ENCODE measurements at places on chromosomes 16 and 17.

DNA sequence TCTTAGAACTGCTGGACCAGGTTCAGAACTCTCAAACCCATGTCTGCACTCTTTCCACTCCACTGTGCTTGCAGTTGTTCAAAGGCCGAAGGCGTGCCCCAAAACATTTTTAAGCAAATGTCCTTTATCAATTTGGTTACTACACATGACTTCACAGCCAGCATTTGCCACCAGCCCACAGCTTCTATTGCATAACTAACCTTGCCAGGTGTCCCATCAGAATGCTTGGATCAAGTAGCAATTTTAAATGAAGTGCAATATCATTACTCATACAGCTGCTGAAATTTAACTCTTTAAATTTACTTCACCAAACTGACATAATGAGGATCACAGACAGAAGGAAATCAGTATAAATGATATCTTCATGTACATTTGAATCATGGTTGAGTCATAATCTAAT lies 29.8 kb upstream of the HS3ST3A1 start:
- H3K36me3 ChIP-seq, result no peaks in the 10 kb centered on the region
- H3K27me3 ChIP-seq, result no peaks in the 10 kb centered on the region
- no peak overlapping the region for H3K4me3 ChIP-seq
- no peaks in the 10 kb centered on the region for H3K4me1 ChIP-seq

DNA sequence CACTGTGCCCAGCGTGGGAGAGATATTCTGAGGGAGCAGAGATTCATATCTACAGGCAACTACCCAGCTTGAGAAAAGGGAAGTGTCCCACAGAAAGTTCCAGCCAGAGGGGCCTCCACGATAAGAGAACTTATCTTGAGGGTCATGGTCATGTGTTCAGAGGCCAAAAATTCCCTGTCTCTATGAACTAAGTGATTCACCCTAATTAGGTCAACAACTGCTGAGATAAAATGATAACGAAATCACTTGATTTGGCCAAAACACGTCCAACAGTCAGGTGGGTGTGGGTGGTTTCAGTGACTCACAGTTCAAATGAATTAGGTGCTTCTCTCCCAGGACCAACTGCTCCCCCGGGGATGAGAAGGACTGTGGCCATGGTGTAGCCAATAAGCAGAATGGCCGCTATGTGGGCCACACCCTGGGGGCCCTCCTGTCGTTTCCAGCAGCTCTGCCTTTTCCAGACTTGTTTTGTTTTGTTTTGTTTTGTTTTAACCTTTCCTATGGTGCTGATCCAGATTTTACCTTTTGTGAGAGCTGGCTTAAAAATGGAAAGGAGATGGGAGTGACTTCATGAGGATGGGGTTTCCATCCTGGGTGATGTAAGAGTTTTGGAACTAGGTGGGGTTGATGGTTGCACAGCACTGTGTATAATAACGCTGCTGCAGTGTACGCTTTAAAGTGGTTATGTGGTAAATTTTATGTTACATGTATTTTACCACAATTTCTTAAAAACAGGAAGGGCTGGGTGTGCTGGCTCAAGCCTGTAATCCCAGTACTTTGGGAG lies 8.7 kb downstream of the DNAI2 start:
- no peaks in the 10 kb centered on the region for H3K36me3 ChIP-seq
- H3K4me3 ChIP-seq, result no peak overlapping the region
- peaks cover 34% of the 10 kb centered on the region for H3K27me3 ChIP-seq
- no peak for ATAC-seq
- H3K4me1 ChIP-seq, result no peaks in the 10 kb centered on the region

GRCh38 chr17:14752011-14752410 lies 451.1 kb downstream of the HS3ST3B1 start:
- no peak overlapping the region for H3K4me3 ChIP-seq
- ATAC-seq, result no peak
- no peak overlapping the region for H3K27ac ChIP-seq

DNA sequence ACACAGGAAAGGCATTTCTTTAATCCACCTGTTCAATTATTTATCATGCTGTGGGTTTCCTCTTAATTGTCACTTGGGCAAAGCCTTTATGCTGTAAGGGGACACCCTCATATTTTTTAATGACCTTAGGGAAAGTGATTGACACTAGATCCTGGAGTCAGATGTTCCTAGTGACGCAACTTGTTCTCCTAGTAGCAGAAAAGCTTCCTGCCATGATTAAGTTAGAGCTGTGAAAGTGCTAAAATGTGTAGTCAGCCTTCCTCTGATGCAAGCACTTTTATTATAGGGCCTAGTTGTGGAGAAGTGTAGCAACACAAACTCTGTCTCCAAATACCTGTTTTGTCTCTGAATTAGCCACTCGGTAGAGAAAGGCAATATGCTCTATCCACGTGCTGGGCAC lies 12.3 kb downstream of the TMEM100 start:
- H3K27ac ChIP-seq, result no peak overlapping the region
- no peak overlapping the region for H3K4me3 ChIP-seq
- H3K36me3 ChIP-seq, result no peaks in the 10 kb centered on the region
- peak; percentile 63 for ATAC-seq

DNA sequence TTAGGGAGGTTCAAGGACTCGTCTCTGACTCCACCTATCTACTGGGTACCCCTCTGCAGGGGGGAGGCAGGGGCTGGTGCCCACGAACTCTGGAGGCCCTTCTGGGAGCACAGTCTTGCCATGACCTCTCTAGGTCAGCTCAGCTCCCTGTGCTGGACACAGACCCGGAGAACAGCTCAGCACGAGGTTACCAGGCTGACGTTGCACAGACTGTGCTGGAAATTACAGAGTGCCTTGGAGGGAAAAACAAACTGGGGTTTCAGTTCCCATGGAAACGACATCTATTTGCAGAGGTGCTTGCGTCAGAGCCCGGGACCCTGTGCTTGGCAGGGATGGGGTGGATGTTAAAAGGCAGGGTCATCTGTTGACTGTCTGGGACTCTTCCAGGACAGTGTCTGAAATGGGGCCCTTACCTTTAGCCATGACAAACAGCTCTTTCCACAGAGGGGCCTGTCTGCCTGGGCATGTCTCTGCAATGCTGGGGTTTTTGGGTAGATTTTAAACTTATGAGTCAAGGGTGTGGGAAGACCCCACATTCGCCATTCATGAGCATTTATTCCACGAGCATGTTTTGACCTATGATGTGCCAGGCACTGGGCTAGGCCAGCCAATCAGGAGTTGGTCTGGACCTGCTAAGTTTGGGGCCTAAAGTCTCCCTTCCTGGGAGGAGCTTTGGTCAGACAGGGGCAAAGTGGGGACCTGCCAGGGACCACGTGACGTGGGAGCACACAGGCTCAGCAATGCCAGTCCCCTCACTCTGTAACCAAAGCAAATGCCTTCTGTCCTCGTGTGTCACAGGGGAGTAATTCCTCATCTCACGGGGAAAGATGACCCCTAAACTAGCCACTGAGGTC lies 22.5 kb downstream of the CCR7 start:
- no peaks in the 10 kb centered on the region for H3K27me3 ChIP-seq
- peaks cover 47% of the 10 kb centered on the region for H3K4me1 ChIP-seq
- no peak overlapping the region for H3K4me3 ChIP-seq
- H3K27ac ChIP-seq, result peak overlapping the region; percentile 87
- no peaks in the 10 kb centered on the region for H3K36me3 ChIP-seq
- ATAC-seq, result peak; percentile 95

DNA sequence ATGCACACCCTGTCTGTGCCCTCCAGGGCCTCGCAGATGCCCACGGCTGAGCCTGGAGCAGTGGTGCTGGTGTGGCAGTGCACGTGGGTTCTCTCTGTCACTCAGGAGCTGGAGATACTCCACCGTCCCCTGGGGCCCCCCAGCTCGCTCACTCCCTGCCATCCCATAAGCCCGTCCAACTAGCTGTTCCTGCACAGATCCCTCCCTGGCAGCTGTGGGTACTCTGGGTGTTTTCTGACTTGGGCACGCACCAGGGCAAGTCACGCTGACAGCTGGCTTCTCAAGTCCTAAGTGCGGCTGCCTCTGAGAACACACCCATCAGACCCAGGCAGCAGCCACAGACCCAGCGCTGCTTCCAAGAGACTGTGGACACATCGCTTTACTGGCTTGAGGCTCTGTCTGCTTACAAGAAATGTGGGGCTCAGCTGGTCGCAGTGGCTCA lies 25.4 kb upstream of the ITGB4 start:
- peaks cover 71% of the 10 kb centered on the region for H3K36me3 ChIP-seq
- H3K27ac ChIP-seq, result no peak overlapping the region
- H3K4me1 ChIP-seq, result peaks cover 78% of the 10 kb centered on the region

DNA sequence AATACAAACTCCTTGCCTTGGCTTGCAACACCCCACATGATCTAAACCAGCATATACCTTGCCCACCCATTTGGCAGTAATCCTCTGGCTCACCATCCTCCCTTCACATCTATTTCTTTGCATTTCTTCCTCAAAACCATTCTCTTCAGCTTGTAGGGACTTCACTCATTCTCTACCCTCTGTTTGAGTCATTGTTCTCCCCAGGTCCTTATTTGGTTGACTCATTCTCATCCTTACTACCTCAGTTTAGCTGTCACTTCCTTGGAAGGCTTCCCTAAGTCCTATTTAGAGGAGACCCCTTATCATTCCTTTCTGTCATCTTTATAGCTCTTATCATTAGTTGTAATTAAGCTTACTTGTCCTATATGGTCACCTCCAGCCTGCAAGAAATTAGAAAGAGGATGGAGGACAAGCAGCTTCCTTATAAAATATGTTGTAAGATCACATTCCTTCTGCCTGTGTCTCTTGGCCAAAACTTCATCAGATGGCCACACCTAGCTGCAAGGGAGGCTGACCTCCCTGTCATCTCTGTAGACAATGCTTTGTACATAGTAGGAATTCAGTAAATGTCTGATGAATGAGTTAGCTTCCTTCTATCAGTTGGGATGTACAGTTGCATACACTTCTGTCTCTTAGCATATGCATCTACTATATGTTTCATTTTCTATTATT lies 1.7 kb downstream of the TTC19 start:
- H3K27me3 ChIP-seq, result no peaks in the 10 kb centered on the region
- peak overlapping the region; percentile 71 for H3K4me3 ChIP-seq
- no peak overlapping the region for H3K27ac ChIP-seq

DNA sequence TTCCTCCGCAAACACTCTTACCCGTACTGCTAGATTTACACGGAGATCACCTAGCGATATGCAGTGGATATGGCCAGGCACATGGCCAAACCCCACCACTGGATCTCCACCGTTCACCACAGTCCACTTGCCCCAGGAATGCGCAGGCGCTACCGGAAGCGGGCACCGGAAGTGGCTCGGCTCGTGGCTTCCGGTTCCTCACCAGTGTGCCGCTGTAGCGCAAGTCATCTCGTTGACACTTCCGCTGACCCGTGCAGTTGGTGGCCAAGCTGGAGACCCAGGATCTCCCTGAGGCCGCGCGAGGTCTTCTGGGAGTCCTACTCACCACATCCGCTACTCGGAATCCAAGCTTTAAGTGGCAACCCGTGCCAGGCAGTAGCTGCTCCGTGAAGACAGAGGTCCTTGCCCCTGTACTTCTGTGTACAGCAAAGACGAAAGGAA lies 11.5 kb downstream of the ZNF597 start:
- no peaks in the 10 kb centered on the region for H3K4me1 ChIP-seq
- no peak overlapping the region for H3K4me3 ChIP-seq
- H3K27ac ChIP-seq, result no peak overlapping the region

All from gastroesophageal sphincter (tissue), 4 donors.